Glomerular endothelial cell (primary cell): ENCODE measurements at places on chromosomes 12 and 14. TPM values are rescaled to one million over a fixed set of nuclear protein-coding genes. Genes with fewer than 3 reads are reported as not detected.

- DNase-seq = no peak
Measured at GRCh38 chr12:19659501-19659900, 220.2 kb downstream of the AEBP2 start.

- no peak for DNase-seq
Measured at GRCh38 chr12:65420941-65421340, 142.5 kb downstream of the MSRB3 start.

The TAS2R50 gene
- total RNA-seq = 0.15 and 2.0 TPM in 2 replicates

DNA sequence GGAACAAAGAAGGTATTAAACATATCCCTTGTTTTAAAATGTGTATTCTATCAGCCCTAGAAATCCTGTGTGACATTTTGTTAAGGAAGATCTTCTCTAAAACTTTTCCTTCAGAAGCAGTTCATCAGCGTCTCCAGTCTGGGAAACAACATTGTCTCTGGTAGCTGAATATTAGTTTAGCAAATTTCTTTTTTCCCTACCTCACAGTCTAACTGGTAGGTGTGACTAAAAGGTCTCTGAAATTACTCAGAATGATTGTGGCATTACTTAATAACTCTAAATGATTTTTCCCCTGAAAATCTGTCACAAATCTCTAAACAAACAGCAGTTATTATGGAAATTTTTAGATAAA lies 1044.8 kb downstream of the FLRT2 start:
- no peak for DNase-seq

DNA sequence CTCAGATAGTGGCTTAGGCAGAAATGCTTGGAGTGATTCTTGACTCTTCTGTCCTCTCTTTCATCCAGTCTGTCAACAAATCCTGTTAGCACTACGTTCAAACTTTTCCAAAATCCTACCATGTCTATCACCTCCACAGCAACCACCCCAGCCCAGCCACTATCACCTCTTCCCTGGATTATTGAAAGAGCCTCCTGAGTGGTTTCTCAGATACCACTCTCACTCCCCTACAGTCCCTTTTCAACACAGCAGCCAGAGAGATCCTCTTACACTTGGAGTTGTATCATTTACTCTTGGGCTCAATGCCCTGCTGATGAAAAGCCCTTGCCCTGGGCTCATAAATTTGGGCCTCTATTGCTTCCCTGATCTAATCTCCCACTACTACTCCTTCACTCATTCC lies 218.9 kb downstream of the EXOC5 start:
- no peak for DNase-seq

GRCh38 chr14:97554597-97554996 lies 757.4 kb downstream of the VRK1 start:
- no peak for DNase-seq

- DNase-seq = no peak
Measured at GRCh38 chr12:118472940-118473339, 96.6 kb downstream of the SUDS3 start.

DNA sequence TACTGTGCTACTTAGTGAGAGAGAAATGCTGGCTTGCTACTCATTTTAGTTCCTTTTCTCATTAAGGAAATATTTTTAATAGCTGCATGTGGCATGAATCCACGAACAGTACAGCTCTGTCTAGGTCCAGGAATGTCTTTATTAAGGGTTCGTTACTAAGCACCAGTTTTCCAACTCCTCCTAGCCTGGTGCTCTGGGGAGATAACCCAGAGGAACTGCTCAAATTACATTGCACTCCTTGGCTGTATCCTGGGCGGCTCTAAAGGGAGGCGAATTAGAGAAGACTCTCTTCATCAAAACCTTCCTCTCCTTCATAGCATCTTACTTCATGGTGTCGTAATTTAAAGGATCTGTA lies 101.3 kb downstream of the PPM1A start:
- no peak for DNase-seq

- DNase-seq = no peak
Measured at GRCh38 chr12:6091786-6092566, 32.5 kb downstream of the VWF start.

The APOF gene
- not detected in 2 replicates for total RNA-seq

DNA sequence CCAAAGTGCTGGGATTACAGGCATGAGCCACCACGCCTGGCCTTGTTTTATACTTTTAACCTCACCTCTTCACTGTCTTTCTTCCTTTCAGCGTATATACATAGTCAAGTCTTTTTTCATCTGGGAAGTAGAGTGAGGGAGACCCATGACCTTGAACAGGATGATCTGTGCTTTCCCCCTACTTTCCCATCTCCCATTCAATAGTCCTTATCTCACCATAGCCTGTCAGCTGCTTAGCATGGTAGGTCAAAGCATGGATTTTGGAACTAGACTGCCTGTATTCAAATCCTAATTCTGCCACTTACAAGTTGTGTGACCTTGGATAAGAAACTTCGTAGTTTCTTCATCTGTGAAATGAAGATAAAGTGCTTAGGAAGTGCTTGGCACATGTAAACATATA lies 96.4 kb upstream of the MON2 start:
- no peak for DNase-seq

DNA sequence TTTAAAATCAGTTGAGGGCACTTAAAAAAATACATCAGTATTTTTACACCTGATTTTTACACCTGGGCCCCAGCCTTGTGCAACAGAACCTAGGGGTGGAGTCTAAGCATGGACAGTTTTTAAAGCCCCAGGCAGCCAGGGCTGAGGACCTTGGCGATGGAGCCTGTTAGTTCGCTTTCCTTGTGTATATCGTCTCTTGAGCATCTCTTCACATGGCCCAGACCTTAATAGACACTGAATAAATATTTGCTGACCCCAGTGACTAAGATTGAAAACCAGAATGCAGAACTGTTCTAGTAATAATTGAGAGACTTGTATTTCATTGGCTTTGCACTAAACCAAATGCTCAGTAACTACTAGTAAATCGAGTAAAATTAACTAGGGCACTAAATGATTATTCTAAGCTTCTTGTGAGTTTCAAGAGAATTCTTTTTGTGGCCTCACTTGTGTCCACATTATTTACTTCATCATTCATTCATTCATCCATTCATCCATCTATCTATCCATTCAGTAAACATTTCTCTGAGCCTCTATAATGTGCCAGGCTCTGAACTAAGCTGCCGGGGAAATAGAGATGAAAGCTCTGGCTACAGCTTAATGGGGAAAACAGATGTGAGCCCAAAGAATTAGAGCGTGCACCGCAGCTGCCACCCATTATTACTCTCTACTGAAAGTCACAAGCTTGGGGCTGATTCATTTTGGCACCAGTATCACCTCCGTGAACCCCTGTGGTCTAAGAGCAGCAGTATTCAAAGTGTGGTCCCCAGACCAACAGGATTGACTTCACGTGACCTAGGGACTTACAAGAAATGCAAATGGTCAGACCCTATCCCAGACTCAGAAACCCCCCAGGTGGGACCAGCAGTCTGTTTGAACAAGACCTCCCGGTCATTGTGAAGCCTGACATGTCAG lies 30.7 kb upstream of the BCL7A start:
- no peak for DNase-seq

GRCh38 chr14:23013054-23013748 lies 3.3 kb upstream of the C14orf93 start:
- no peak for DNase-seq

- no peak for DNase-seq
Measured at GRCh38 chr12:133222211-133222610, 13.5 kb downstream of the ANHX start.

DNA sequence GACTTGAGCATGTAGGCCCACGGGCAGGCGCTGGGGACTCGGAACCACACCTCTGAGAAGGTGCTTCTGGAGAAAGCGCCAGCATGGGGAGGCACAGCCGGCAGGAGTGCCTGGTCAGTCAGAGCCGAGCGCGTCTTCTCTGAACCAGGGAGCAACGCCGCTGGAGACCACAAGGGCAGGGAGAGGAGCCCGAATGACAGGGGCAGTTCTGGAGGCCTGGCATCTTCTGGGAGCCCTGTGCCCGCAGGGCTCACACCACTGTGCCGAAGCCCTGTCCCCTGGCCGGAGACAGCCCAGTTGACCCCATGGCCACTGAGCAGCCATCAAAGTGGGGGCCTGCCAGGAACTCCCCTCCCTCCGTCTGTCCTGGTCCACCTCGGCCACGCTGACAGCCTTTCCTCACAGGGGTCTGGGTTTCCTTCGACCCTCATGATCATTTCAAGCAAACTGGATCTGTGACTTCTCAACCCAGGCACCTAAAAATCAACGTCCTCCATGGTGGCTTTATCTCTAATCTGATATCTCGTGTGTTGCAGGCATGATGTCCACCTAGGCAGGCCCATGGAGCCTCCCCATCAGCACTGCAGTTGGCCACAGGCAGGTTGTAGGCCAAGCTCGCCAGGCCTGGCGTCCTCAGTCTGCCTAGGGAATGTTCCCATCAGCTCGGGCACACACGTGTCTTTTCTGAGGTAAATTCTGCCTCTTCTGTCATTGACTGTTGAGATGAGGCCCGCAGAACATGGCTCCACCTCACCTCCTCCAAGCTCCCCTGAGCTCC lies 299.3 kb upstream of the RTL1 start:
- DNase-seq = no peak

DNA sequence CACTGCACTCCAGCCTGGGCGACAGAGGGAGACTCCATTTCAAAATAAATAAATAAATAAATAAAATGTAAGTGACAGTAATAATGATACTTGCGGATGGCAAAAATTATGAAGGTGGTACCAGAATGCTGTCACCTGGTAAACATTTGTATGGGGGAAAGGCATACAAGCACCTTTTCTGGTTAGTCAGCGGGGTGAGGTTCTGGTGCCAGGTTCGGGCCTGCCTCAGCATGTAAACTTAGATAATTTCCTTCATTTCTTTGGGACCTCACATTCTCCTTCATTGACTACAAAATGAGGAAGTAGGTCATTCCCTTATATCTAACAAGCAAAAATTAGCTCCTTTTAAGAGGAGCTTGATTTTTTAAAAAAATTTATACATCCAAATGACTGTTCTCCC lies 10.8 kb downstream of the VTI1B start:
- no peak for DNase-seq

- no peak for DNase-seq
Measured at GRCh38 chr12:56922031-56922430, 12.2 kb downstream of the SDR9C7 start.

GRCh38 chr12:117151403-117152031 lies 38.8 kb downstream of the FBXO21 start:
- no peak for DNase-seq

GRCh38 chr12:32522331-32523221 lies 123.2 kb downstream of the FGD4 start:
- no peak for DNase-seq
